ENCODE measurements at places on chromosomes 6 and 20.
A peak's percentile ranks its signal among the peaks of the same experiment; 100 is the strongest.

- DNase-seq, result no peak
Measured at GRCh38 chr20:1184638-1185315, at the start of gene TMEM74B. Gene TMEM74B, minus strand, starts transcription at chr20:1184981. Its CDS starts 1,180 bp downstream, at chr20:1183801.

DNA sequence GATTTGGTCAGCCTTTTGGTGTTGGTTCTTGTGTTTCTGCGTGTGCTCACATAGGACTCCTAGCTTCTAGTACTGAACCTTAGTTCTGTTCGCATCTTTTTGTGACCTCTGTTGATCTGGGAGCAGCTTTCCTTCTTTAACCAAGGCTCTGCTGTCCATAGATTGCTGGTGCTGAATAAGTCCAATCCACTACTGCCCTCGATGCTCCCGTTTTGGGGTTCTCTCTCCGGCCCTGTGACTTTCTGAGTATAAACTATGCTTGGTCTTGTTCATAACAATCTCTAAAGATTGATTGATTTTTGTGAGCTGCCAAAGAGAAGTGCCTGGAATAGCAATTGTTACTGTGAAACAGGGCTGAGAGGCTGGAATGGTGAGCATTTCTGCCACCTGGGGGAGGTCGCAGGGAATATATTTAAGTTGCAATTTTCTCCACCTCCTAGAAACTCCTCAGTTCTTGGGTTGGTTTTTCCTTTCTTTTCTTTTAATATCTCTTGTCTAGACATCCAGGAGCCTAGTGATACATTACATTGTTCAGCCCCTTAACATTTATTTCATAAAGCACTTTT lies 422.9 kb upstream of the CHD6 start:
- no peak for DNase-seq

DNA sequence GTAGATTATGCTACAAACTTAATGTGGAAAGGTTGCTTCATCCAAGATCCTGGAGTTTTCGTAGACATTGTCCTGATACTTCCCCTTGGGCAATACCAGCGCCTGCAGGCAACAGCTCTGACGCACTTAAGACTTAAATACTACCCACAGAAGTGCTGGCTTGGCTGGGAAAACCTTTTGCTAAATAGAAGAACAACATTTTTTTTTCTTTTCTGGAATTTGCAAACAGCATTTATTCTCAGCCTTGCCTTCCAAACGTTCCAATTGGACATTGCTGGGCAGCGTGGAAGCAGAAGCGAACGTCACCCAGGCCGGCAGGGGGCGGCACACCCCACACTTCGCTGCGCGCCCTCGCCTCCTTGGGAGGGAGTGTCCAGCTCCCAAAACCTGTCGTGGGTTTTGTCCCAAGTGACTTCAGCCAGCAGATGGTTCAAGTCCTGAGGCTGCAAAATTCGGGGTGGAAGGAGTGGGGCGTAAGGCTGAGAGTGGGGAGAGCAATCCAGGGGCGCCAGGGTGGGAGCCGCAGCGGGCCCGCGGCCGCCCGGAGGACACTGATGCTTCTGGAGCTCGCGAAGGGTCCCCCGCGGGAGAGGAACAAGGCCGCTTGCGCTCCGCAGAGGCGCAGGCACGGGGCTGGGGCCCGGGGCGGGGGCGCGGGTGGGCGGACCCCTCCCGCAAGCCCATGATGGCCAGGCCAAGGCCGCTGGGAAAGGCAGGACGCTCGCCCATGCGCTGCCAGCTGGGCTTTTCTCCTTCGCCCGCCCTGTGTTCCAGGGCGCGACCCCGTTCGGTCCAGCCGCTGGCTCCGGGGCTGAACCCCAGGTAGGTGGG lies 60.8 kb upstream of the MAP3K4 start:
- DNase-seq, result peak; percentile 15

GRCh38 chr6:40931931-40932330 lies 107.1 kb downstream of the UNC5CL start:
- no peak for DNase-seq

DNA sequence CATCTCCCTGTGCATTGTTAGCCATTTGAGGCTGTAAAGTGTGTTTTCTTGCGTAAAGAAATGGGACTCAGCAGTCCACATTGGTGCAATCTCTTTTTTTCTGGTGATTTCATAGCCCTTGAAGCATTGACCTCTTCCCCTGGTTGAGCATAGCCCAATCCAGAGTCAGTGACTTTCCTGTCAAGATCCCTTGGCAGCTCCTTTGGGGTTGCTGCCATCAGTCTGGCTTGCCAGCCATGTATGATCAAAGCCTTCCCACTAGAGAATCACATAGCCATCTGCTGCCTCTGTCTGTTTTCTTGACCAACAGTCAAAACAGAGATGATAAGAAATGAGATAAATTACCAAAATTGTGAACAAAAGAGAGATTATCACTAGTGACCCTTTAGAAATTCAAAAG lies 19.6 kb downstream of the HLA-A start:
- no peak for DNase-seq

DNA sequence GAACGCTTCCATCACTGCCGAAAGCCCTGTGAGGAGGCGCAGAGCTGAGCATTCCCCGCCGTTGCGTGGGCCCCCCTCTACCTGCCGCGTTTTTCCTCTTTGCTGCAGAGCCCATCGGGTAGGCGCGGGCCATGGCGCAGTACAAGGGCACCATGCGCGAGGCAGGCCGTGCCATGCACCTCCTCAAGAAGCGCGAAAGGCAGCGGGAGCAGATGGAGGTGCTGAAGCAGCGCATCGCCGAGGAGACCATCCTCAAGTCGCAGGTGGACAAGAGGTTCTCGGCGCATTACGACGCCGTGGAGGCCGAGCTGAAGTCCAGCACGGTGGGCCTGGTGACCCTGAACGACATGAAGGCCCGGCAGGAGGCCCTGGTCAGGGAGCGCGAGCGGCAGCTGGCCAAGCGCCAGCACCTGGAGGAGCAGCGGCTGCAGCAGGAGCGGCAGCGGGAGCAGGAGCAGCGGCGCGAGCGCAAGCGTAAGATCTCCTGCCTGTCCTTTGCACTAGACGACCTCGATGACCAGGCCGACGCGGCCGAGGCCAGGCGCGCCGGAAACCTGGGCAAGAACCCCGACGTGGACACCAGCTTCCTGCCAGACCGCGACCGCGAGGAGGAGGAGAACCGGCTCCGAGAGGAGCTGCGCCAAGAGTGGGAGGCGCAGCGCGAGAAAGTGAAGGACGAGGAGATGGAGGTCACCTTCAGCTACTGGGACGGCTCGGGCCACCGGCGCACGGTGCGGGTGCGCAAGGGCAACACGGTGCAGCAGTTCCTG lies 693 bp downstream of the FAM50B start:
- DNase-seq, result no peak

- no peak for DNase-seq
Measured at GRCh38 chr6:116444092-116444491, 17.1 kb upstream of the CALHM6 start.

GRCh38 chr6:106256201-106256968 lies 69.2 kb downstream of the ATG5 start:
- DNase-seq, result no peak

GRCh38 chr20:3687655-3688054 lies 5.8 kb upstream of the ADAM33 start:
- no peak for DNase-seq

- no peak for DNase-seq
Measured at GRCh38 chr6:50966986-50967385, 148.3 kb downstream of the TFAP2B start.

DNA sequence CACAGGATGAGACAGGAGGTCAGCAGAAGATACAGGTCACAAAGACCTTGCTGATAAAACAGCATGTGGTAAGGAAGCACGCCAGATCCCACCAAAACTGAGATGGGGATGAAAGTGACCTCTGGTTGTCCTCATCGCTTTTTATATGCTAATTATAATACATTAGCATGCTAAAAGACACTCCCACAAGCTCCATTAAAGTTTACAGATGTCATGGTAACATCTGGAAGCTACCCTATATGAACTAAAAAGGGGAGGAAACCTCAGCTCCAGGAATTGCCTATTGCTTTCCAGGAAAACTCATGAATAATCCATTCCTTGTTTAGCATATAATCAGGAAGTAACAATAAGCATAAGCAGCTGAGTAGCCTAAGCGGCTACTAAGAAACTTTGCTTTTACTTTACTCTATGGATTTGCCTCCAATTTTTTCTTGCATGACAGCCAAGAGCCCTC lies 8.4 kb upstream of the RIN2 start:
- no peak for DNase-seq

DNA sequence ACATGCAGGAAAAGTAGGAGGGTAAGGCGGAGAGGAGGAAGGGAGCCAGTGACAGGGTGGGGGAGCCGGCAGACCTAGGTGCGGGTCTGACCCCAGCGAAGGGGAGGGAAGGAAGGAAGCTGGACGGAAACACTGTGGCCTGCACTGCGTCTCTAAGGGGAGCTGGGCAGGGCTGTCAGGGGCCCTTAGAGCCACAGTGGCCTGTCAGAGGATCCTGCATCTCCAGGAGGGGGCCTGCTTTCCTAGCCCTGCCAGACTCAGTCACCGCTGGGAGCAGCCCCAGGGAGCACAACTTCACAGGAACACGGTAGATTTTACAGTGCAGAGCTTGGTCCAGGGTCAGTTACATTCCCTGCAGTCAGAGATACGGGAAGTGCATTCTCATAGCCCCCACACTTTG lies 118.2 kb downstream of the PACRG start:
- DNase-seq, result no peak

- no peak for DNase-seq
Measured at GRCh38 chr6:13914351-13914750, 10.4 kb upstream of the RNF182 start.

DNA sequence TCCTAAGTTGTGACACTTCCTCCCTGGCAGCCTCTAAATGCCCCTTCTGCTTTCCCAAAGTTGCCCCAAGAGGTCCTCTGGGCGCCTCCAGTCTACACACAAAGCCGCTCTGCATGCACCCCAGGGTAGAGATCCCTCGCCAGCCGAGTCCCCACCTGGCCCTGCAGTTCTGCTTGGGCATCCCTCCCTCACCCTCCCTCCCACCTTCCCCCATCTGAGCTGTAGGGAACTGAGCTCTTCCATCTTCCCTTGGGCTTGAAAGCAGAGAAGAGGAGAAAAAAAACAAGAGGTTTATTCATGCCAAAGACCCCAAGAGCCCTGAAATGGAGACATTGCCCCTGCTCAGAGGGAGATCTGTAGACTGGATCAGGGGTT lies 5.7 kb upstream of the FGD2 start:
- no peak for DNase-seq

DNA sequence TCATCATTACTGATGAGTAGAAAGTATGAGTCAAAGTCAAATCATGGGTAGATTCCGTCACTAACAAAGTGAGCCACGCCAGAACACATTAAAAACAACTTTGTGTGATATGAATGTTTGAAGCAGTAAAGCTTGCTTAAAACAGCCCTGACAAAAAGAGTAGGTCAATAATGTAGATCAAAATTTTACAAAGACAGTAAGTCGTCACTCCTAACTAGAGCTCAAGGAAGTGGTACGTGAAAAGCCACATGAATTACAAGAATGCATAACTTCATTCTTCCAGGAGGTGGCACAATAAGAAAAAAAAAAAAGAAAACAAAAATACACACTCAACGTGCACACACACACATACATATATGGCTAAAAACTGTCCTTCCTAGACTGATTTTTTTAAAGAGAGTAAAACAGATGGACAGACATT lies 69.9 kb downstream of the HACE1 start:
- DNase-seq, result no peak

- no peak for DNase-seq
Measured at GRCh38 chr6:130018744-130019325, 454 bp downstream of the L3MBTL3 start.

GRCh38 chr6:1445650-1446330 lies 56.4 kb downstream of the FOXF2 start:
- no peak for DNase-seq

GRCh38 chr6:12026120-12026519 lies 14.0 kb downstream of the HIVEP1 start:
- DNase-seq, result no peak

DNA sequence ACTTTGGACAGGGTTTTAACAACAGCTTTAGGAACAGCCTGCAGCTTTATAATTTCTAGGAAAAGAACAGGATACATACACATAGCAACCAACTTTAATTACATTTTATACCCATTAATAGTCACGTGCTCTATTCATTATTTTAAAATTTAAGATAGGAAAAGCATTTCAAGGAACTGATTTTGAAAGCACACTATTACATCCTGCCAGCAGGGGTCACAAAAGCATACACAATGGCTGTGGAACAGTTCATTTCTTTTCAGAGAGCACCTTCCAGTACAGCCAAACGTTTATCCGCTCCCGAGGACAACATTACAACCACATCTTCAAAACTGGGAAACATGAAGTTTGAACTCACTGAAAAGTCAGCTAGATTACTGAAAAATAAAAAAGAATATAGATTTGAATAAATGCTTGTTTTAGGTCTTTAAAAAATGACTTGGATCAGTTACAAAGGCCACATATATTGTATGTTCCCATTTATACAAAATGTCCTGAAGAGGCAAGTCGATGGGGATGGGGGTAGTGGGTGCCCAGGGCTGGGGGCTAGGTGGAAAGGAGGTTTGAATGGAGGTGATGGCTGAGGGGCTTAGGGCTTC lies 104.6 kb upstream of the EXOC2 start:
- DNase-seq, result no peak

- DNase-seq, result no peak
Measured at GRCh38 chr20:58268936-58269619, 40.4 kb upstream of the RAB22A start.

GRCh38 chr20:56345911-56346310 lies 12.9 kb upstream of the FAM210B start:
- DNase-seq, result no peak

DNA sequence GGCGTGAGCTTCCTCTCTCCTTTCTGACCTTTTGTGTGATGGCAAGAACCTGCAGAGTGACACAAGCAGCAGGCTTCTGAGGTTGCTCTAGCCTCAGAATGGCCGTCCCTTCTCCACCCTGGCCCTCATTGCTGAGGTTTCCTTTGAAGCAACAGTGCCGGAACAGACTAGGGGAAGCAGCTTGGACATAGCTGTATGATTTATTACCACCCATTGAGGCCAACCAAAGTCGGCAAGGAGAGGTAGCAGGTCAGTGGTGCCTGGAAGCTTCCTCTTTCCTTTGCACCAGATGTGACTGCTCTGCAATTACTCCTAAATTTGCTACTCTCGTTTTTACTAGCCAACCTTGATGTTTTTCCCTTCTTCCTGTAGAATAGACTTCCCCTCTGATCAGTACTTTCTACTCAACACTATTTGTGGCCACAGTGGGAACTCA lies 31.4 kb downstream of the PTPN1 start:
- DNase-seq, result no peak

GRCh38 chr6:154232013-154232910 lies 124.3 kb downstream of the IPCEF1 start:
- DNase-seq, result no peak

All from stimulated activated CD8-positive, alpha-beta memory T cell treated with anti-CD3 and anti-CD28 coated beads, Interleukin-7, amount 100 ng/mL, for 48 hours (primary cell).